ENCODE measurements at places on chromosomes 16 and 17.
A peak's percentile ranks its signal among the peaks of the same experiment; 100 is the strongest.

GRCh38 chr17:62760059-62760944, 47.8 kb downstream of the MARCHF10 start:
- no peak for DNase-seq

DNA sequence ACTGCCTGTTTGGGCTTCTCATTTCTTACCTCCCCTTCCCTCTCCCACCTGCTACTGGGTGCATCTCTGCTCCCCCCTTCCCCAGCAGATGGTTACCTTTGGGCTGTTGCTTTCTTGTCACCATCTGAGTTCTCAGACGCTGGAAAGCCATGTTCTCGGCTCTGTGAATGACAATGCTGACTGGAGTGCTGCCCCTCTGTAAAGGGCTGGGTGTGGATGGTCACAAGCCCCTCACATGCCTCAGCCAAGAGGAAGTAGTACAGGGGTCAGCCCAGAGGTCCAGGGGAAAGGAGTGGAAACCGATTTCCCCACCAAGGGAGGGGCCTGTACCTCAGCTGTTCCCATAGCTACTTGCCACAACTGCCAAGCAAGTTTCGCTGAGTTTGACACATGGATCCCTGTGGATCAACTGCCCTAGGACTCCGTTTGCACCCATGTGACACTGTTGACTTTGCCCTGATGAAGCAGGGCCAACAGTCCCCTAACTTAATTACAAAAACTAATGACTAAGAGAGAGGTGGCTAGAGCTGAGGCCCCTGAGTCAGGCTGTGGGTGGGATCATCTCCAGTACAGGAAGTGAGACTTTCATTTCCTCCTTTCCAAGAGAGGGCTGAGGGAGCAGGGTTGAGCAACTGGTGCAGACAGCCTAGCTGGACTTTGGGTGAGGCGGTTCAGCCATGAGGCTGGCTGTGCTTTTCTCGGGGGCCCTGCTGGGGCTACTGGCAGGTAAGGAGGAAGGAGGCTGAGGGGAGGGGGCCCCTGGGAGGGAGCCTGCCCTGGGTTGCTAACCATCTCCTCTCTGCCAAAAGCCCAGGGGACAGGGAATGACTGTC, at the start of gene CD68:
CD68 (plus strand) TSS at position 638 of the 833 bp plus-strand sequence; CDS start at position 678, 40 bp downstream.
- DNase-seq: peak; percentile 84

DNA sequence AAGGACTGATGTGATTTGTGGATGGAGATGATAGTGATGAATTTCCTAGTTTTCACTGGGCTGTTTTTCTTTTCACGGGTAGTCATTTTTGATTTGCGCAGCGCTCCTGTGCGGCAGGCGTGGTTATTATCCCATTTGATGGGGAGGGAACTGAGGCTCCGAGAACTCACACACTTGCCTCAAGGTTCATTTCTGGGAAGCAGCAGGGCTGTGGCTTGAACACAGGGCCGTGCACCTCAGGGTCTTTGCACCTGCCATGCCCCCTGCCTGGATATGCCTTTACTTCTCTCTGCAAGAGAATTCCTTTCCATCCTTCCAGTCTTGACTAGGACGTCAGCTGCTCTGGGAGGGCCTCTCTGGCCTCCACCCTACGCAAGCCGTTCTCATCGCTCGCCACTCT, 16.3 kb upstream of the WFDC1 start:
- DNase-seq: no peak

GRCh38 chr17:59093702-59094231, 12.9 kb downstream of the TRIM37 start:
- DNase-seq: no peak

DNA sequence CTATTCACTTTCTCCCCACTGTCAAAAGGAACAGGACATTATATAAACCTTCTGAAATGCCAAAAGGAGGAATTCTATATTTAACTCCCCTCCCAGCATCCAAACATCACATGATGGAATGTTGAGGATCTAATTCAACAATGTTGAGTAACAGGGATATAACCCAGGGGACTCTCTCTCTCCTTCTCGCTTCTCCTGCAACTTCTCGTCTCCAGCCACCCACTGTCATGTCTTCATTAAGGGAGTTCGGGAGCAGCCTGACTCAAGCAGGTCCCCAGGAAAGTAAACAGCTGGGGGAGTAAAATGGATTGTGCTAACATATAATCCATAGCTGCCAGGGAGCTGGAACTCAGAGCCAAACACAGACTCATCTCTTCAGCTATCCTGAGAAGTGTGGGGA, 51.7 kb downstream of the GRIN2A start:
- DNase-seq: no peak

DNA sequence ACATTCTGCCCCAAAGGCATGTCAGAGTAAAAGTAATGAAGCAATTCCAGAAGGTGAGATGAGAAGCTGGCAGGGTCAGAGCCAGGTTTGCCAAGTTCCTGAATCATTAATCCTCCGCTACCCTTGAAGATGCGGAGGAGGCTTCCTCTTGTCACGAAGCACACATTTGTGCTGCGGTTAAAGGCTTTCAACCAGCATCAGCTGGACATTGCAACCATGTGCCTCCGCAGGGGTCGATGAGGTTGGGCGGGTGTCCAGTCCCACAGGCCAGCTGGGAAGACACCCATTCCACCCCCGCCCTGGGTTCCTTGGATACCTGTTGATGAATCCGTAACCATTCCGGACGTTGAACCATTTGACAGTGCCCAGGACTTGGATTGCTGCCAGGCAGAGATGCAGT, 1.3 kb downstream of the YBX2 start:
- DNase-seq: no peak

DNA sequence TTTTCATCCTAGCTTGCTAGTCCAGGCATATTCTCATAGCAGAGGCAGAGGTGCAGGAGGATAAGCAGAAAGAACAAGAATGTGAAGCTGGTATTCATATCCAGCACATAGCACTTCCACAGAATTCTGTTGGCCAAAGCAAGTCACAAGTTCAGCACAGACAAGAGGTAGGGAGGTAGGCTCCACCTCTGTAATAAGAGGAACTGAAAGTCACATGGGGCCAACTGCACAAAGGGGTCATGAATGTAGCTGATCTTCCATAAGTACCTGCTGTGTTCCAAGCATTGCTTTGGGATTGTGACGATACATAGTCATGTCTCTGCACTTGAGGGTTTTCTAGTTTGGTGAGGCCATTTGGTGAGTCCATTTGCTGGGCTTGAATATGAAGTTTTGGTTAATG, 110.8 kb upstream of the MPHOSPH6 start:
- peak; percentile 30 for DNase-seq

GRCh38 chr17:38598536-38598935, 7.2 kb downstream of the SRCIN1 start:
- peak; percentile 88 for DNase-seq

GRCh38 chr16:87881324-87882200, 12.3 kb upstream of the SLC7A5 start:
- no peak for DNase-seq

- no peak for DNase-seq
These were observed 7.2 kb downstream of the SOCS7 start for GRCh38 chr17:38358586-38359513.

DNA sequence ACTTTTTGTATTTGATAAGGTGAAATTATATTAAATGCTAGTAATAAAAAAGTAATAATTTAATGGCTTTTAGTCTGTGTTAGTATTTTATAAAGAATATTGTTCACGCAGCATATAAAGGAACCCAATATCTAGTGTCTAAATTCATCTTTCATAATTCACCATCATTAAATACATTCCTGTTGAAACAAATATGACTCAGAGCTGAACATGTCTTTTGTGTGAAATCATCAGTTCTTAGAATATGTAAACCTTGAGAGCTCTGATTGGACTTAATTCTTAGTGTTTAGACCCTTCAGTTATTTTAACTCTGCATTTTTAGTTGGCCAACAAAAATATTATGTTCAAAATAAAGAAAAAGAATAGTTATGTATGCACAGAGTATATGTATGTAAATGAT, 71.8 kb downstream of the ABHD15 start:
- DNase-seq: no peak

DNA sequence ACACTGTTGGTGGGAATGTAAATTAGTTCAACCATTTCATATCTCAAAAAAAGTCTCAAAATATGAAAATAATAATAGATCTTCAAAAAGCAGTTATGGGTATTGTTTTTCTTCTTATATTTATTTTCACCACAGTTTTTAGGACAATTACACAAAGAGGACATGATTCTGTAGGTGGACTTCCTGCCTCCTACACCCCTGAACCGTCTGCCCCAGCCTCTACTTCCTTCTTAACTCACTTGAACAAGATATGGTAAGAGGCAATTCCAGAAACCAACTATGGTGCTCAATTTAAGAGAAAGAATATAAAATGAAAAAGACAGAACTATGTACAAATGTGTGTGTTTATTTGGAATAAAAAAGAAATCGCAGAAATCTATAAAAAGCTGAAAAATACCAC, 74.1 kb upstream of the MON1B start:
- no peak for DNase-seq

DNA sequence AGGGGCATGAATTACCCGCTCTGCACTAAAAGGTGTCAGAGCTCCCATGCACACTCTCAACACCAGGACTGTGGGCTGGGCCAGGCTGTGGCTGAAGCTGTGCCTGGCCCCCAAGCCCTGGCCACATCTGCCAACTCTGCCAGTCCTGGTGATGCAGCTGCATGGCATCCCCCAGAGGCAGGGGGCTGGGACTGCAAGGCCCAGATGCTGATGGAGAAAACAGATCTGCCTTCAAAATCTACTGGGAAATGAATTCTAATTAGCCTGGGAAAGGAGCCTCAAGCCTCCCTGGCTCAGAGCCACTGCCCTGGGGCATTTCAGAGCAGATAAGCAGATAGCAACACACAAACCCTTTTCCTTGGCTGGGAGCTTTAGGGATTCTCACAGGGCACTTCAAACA, 3.4 kb downstream of the CHST6 start:
- peak; percentile 16 for DNase-seq

DNA sequence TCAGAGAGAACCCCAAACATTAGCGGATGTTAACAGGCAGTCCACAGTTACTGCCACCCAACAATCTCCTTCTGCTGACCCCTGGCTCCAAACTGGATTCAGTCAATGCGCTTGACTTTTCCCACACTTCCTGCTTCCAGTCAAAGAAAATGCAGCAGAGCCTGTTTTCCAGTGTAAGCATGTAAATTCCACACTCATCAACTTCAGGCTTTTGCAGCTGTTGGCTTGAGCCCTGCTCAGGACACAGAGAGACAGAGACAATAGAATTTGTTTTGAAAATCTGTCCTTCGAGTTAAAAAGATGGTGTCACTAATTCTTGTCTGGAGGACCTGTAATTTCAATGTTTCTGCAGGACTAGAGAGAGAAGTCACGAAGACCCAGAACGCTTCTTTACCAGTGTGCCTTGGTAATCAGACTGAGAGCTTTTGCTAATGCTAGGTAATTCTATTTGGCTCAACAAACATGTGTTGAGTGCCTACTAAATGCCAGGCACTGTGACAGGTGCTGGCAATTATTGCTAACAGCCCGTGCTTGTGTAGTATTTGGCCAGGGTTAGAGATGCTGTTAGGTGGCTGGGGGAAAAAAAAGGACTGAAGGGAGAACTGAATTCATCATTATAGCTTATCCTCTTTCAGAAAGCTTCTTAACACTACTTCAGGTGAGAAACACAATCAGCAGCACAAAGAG, 32.5 kb downstream of the HOXB1 start:
- no peak for DNase-seq

- no peak for DNase-seq
These were observed 4.1 kb upstream of the CLDN9 start for GRCh38 chr16:3008690-3009037.

- DNase-seq: no peak
These were observed 88.0 kb downstream of the STXBP4 start for GRCh38 chr17:55056526-55056925.

Data from OCI-LY7 (cell line).